ENCODE measurements at places on chromosomes 16 and 17.

- no peak for DNase-seq
Observed at GRCh38 chr17:74775409-74776043, 619 bp downstream of the NAT9 start.

DNA sequence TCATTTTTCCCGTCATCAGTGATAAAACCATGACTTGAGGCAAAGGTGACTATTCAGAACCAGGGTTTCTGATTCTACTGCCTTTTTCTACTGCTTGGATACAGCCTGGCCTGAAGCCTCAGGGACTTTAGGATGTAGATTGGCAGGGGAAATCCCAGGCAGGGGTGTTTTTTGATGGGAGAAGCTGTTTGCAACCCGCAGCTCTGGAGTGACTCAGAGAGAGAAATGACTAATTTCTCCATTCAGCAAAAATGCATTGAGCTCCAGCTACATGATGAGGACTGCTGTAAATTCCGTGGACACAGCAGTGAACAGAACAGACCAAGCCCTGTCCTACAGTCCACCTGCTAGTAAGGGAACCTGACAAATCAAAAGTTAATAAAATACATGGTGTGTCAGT, 560.6 kb downstream of the CDH13 start:
- DNase-seq: no peak

DNA sequence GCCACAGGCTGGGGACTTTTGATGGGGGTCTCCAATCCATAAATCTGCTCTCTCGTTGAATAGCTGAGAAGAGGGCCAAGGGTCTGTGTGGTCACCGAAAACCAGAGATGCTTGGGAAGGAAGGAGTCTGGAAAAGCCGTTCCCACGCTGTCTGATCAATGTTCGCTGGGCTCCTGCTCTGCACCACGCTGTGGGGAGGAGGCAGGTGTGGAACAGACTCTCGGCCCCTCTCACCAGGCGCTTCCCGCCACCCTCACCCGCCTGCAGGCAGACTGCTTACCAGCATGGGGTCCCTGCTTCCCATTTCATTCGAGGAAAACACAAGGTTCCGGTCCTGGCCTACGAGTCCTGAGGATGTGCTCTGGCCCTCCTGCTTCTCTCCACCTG, 702 bp upstream of the ALDH3A1 start:
- DNase-seq: no peak

DNA sequence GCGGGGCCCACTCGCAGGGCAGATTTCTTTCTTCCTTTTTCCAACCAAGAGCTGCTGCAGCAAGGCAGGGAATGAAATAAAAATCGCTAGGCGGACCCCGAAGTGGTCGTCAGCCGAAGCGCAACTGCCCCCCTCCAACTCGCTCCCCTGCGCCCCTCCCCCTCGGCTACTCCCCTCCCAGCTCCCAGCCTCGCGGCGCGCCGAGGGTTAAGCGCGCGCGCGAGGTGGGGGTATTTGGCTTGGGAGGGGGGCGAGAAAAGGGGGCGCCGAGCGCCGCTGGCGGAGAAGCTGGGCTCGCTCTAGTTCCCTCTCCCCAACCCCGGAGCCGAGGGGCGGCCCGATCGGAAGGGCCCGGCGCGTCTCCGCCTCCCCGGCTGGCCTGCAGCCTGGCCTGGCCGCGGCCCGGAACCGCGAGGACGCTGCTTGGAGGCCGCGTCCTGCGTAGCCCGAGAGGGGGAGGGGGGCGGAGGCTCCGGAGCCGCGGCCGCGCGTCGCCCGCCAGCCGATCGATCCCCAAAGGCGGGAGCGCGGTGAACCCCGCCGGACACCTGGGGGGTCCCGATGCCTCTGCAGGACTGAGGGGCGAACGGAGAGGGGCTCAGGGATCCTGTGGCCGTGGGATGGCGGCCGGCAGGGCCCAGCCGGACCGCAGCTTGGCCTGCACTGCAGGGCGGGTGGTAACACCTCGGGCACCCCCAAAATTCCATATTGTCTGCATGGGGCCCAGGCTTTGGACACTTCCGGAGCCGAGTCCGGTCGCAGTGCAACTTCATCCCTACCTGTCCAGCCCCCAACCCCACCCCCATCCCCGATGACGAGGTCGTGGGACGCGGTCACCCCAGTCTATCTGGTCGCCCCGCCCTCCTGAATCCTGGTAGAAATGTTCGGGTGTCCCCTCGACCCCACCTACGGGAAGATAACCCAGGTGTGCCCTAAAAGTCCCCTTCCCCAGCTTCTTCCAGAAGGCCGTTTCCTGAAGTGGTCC, 4.9 kb upstream of the CBX4 start:
- DNase-seq: no peak

DNA sequence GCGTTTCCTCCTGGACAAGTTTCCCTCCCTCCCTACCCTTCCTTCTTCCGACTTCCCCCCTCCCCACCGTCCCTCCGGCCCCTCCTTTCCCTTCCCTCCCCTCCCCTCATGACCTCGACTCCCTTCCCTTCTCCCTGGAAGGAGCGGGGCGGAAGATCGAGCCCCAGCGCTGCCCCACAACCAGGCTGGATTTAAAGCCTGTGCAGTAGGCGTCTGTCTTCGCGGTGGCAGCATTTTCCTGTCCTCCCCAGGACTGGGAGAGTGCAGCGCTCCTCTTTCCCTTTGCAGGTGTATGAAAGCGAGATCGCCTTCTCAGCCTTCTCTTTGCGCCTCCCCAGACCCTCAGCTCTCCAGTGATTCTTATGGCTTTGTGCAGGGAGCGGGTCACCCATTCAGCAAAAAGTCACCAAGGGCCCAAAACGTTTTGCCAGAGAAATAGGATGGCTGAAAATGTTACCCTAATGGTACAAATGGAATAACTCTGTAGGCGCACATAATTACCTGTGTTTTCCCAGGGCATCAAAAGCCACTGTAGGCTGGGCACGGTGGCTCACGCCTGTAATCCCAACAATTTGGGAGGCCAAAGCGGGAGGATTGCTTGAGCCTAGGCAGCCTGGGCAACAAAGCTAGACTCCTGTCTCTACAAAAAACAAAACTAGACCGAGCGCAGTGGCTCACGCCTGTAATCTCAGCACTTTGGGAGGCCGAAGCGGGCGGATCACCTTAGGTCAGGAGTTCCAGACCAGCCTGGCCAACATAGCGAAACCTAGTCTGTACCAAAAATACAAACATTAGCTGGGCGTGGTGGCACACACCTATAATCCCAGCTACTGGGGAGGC, 40.8 kb downstream of the SLFN12L start:
- no peak for DNase-seq

- DNase-seq: no peak
Observed at GRCh38 chr17:76871668-76872067, 3.5 kb downstream of the MGAT5B start.

- peak; percentile 44 for DNase-seq
Observed at GRCh38 chr17:63434951-63435571, 11.0 kb downstream of the CYB561 start.

DNA sequence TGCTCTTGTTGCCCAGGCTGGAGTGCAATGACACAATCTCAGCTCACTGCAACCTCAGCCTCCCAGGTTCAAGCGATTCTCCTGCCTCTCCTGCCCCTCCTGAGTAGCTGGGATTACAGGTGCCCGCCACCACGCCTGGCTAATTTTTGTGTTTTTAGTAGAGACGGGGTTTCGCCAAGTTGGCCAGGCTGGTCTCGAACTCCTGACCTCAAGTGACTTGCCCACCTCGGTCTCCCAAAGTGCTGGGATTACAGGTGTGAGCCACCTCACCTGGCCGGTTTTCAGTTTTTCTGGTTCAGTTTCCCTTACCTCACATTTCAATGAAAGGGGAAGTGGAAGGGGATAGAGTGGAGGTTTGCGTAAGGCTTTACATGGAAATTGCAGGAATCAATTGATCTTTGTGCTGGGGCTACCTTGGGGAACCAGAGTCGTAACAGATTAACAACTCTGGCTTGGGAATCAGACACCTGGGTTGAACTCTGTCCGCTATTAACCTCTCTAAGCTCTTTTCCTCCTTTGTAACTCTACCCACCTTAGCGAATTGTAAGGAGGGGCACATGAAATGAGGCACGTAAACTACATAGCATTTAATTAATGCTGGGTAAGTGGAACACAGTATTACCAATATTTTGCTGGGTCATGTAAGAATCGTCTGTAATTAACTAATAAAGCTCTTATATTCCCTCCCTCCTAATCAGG, 3.2 kb downstream of the MPV17L start:
- no peak for DNase-seq

- DNase-seq: no peak
Observed at GRCh38 chr17:34172390-34172918, 82.6 kb upstream of the CCL2 start.

GRCh38 chr17:65498816-65499215, 62.6 kb downstream of the AXIN2 start:
- no peak for DNase-seq

GRCh38 chr17:74857191-74857590, 2.5 kb downstream of the GRIN2C start:
- DNase-seq: no peak

DNA sequence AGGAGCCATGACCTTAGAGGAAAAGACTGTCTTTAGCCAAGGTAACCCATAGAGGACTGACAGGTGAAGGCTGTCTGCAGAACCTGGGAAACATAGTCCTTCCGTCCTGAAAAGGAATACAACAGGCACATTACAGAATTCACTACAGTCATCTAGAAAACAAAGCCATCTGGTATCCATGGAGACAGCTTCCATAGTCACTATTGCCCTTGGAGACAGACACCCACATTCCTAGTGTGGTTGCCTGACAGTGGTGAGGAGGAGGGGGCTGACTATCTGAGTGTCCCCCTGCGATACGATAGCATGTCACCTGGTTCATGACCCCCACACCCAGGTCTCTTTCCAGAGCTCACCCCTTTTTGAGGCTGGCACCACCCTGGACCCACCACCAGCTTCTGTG, 254.7 kb downstream of the CDH13 start:
- DNase-seq: no peak

DNA sequence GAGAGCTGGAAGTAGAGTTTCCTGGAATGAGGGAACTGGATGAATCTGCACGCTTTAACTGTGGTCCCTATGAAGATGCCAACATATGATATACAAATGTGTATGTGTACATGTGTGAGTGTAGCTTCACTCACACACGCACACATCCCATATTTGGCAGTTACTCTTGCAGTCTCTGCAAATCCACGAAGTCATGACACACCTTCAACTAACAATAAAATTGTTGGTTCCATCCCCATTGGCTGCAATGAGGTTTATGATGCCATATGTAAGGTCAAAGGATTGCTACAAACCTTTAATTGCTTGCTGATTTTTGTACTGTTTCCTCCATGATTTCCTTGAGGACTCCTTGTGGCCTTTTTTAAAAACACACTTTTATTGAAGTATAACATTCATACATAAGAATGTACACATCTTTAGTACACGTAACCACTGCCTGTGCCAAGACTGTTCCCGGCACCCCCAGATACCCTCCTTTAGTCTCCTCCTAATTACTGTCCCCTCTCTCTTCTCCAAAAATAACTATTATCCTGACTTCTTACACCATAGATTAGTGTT, 22.0 kb downstream of the MYO1D start:
- no peak for DNase-seq

GRCh38 chr17:79033046-79033616, 9.2 kb downstream of the C1QTNF1 start:
- no peak for DNase-seq

GRCh38 chr17:8905331-8905730, 37.9 kb upstream of the PIK3R6 start:
- no peak for DNase-seq

DNA sequence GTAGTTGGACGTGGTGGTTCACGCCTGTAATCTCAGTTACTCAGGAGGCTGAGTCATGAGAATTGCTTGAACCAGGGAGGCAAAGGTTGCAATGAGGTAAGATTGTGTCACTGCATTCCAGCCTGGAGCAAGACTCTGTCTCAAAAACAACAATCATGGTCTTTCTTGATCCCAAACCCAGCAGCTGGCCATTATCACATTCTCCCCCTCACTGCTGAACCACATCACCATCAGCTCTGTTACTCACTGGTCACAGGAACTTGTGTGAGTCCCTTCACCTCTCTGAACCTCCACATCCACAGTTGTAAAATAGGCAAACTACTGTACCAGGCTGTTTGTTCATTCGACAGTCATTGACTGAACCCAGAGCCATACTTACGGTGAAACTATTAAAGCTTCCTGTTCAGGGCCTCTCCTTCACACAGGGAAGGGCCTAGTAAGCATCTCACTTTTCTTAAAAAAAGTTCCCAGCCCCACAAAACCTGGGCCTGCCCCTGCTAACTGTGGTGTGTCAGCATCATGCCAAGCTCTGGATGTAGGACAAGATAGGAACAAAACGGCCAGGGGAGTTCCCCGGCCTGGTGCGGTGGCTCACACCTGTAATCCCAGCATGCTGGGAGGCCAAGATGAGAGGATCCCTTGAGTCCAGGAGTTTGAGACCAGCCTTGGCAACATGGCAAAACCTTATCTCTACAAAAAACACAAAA, 104.7 kb downstream of the COPRS start:
- DNase-seq: no peak

GRCh38 chr17:28338056-28338768, 2.7 kb downstream of the TNFAIP1 start:
- DNase-seq: no peak

DNA sequence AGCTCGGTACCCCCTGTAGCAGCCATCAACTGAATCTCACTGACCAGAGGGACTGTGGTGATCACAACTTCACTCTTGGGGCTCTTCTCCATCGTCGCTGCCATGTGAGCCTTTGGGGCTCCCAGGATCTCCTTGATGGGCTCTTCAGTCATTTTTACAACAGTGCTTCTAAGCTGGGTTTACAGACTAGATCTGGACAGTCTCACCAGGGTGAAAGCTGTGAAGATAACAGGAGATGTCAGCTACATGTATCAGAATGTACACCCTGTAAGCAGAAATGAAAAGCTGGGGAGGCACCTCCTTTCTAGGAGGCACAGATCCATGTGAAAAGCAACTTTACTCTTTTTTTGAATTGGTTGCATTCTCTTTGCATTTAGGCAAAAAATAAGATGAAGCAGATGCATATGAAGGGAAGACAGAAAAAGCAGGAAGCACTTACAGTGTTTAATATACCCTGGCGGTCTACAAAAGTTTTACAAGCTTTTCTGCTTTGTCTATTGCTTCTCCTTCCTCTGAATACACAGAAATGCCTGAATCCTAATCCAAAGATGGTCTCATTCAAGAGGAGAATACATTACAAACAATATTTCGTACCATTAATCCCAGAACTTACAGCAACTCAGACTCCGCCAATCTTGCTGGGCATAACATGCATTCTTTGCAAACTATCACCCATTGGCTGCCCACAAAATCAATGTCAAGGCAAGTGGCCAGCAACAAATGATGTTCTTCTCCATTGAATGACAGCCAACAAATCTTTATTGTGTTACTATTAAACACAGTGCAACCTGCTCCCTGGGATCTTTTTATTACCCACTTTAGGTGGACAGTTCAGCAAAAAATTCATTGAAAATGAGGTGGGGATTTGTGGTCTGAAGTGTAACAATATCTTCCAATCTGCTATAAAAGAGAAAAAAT, 1.5 kb downstream of the TMEM100 start:
- DNase-seq: no peak

Data from central memory CD8-positive, alpha-beta T cell (primary cell).